Suppressor macrophage treated with lipopolysaccharide for 4 hours (primary cell): ENCODE measurements at places on chromosomes 6 and 20.

DNA sequence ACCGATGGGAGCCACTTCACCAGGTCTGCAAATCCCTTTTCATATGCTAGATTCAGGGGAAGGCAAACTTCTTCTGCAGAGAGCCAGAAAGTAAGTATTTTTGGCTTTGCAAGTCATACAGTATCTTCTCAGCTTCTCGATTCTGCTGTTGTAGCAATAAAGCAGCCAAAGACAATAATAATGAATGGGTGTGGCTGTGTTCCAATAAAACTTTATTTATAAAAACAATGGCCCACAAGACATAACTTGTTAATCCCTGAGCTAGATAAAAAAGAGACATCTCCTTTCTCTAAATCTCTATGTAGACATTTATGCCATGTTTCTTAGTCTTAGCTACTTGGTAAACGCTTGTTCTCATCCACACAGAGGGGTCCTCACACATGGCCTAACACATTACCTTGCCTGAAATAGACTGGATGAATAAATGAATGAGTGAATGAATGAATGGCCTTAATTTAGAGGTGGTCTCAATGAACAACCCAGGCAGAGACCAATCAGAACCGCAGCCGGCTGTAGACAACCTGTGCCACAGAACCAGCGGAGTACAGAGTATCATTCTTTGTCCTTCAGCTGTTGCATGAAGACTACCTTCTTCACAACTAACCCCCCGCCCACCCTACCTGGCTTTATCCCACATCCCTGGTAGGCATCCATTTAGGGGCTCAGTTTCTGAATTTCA is 13.5 kb upstream of the PREX1 start:
- no peak for DNase-seq

- no peak for DNase-seq
Observed at GRCh38 chr6:49550492-49551077, at the start of gene C6orf141. TSS of gene C6orf141 (plus strand) at chr6:49550668. CDS start at chr6:49550793, 125 bp downstream.

DNA sequence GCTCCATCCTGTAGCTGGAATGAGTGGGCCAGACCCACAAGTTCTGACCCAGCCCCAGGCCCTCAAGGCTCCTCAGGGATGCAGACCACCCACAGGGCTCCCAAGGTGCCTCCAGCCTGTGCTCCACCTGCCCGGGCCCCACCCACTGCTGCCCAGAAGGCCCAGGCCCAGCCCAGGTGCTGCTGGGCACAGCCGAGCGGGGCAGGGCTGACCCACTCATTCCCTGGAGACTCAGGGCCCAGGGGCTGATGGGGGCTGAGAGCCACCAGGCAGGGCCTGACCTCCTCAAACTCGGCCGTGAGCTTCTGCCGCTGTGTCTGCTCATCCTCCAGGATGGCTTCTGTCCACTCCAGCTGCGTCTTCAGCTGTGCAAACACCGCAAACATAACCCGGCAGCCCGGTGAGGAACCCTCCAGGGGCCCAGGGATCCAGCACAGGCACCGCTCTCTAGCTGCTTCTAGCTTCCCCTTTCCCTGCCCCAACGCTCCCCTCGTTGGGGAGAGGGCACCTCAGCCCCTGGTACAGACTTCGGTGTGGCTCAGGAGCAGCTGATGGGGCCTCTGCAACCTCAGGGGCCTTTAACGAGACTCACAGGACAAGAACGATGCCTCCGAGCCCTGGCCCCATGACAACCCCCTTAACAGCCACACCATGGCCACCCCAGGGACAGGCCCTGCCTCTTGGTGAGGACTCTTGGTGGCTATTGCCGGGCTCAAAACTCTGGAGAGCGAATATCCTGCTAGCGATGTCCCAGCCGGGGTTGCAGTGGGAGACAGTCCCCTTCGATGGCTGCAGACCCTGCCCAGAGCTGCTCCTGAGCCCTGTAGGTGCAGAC is 46.0 kb downstream of the DSTN start:
- DNase-seq: no peak

DNA sequence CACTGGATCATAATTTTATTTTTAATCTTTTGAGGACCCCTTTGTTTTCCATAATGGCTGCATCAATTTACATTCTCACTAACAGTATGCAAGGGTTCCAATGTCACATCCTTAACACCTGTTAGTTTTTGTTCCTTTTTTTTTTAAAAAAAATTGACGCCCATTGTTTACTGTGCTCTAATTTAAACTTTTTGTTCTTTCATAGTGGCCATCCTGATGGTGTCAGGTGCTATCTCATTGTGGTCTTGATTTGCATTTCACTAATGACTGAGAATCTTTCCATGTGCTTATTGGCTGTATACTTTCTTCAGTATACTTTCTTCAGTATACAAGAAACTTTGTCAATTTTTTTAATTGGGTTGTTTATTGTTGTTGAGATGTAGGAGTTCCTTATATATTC is 347.0 kb downstream of the RNGTT start:
- no peak for DNase-seq

DNA sequence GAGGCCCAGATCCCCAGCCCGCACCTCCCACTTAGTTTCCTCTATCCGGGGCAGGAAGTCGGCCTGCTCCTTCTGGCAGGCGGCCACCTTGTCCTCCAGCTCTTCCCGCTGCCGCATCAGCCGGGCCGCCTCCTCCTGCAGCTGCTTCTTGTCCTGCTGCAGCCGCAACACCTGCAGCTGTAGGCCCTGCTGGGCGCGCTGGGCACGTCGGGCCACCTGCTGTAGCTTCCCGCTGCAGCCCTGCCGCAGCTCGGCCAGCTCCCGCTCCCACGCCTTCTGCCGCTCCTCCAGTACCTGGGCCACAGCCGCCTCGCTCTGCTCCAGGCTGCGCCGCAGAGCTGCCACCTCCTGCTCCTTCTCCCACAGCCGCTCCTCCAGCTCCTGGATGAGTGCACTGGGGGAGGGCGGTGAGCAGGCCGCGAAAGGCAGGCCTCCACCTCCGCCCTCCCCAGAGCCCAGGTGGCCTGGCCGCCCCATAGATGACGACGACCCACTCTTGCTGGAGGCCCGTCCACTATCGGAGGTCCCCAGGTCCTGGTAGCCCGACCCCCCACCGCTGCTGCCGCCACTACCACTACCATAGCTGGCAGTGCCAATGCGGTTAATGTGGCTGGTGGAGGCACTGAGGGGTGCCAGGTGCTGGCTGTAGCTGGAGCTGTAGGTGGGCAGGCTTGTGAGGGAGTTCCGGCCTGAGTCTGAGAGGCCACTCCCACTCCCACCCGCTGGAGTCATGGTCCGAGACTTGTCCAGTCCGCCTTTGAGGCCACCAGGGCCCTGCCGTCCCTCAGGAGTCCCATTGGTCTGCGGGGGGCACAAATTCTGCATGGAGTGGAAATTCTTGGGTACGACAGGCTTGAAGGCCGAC is 6.0 kb upstream of the FASTKD5 start:
- DNase-seq: no peak

- DNase-seq: peak; percentile 76
Observed at GRCh38 chr6:16305246-16305725, 66.9 kb downstream of the GMPR start.

GRCh38 chr6:159931112-159931511 is 37.8 kb upstream of the IGF2R start:
- peak; percentile 54 for DNase-seq

DNA sequence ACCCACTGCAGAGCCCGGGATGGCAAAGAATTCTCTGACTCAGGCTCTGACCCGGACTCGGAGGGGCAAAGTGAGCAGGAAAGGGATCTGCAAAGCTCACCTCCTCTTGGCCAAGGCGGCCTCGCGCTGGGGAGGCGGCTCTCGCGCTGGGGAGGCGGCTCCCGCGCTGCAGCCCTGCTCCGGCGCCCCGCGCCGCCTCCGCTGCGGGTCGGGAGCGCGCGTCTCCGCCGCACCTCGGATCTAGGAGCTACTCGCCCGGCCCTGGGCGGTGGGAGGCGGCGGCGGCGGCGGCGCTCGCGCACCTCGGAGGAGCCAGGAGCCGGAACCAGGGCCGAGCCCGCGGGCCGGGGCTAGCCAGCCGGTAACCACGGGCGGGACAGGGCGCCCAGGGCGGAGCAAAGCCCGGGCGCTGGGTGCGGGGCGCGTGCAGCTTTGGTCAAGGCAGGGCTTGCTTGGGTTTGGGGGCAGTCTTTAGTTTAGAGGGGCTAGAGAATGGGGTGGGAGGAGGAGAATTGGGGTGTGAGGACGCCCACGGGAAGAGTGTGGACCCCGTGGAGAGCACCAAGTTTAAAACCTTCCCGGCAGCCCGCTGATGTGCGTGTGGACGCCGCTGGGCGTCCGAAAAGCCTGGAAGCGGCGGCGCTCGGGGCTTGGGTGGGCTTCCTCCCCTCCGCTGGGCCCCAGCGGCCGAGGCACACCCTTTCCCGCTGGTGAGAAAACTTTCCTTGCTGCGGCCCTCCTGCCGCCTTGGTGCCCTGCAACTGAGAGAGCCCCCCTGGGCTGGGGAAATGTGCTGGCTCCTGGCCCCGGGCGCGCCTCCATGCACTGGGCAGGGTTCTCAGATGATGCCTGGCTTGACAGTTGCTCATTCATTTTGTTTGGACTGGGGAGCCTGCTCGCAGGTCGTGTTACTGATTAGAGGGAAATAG is at the start of gene MRAP2:
Gene MRAP2 (plus strand): TSS at position 250 of the 929 bp plus-strand sequence. CDS start 21,547 bp downstream, outside the sequence.
- DNase-seq: peak; percentile 1

DNA sequence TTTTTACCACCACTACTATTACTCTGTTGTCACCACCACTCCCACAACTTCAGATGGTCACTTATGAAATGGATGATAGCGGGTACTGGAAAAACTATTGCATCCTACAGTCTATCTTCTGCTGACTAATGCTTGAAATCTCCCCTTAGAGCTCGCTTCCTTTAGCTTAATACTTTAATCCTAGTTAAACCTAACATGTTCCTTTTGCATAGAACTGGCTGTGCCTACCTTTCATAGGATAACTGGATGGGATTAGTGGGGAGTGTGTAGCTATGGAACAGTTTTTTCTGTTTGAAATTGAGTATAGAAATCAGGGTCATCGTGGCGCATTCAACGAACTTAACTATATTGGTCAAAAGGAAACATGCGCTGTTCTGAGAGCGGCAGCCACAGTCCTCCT is 294.7 kb downstream of the FARS2 start:
- DNase-seq: no peak

GRCh38 chr6:135267085-135267484 is 86.0 kb downstream of the MYB start:
- DNase-seq: no peak

DNA sequence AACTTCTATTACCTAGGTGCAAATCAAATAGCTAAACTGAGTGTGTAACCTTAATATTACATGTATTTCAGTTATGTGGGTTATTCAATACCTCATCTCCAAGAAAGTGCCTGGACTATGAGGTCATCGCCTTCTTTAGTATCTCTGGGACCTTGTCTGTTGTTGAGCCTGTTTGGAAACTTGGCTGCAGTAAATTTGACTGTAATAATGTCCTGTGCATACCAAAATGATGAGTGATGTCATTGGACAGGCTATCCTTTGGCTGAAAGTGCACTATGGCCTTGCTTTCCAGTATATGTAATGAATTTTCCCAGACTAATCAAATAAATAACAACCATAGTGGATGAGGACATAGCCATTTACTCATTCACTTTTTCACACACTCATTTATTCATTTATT is 455.1 kb downstream of the ADGRB3 start:
- DNase-seq: no peak

DNA sequence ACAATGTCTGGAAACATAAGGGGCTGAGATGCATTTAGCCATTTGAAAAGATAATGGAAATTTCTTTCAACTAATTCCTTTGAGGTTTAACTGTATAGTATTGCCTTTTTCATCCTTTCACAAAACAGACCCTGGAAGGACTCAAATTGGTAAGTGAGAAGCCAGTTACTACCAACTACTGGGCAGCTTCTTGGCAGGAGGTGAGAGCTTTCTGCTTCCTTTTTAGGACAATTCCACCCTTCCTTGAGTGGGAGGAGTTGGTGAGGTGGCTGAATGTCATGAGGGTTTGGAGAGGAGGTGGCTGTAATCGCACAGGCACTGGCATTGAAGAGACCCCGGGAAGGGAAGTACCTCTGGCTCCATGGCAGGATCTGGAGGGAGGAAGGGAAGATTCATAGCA is 341.1 kb downstream of the NRN1 start:
- DNase-seq: no peak

DNA sequence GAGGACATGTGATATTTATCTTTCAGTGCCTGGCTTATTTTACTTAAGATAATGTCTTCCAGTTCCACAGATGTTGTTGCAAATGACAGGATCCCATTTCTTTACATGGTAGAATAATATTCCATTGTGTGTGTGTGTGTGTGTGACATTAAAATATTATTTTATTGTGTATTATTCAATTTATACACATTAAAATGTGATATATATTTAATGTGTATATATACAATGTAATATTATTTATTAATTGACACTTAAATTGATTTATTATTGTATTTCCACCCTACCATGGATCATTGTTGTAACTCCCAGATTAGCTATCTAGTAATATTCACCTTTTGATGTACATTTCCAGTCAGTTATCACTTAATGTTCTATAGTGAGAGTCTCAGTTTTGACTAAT is 1422.5 kb upstream of the ADGRB3 start:
- no peak for DNase-seq

- no peak for DNase-seq
Observed at GRCh38 chr6:111377558-111378120, 105.4 kb downstream of the REV3L start.

DNA sequence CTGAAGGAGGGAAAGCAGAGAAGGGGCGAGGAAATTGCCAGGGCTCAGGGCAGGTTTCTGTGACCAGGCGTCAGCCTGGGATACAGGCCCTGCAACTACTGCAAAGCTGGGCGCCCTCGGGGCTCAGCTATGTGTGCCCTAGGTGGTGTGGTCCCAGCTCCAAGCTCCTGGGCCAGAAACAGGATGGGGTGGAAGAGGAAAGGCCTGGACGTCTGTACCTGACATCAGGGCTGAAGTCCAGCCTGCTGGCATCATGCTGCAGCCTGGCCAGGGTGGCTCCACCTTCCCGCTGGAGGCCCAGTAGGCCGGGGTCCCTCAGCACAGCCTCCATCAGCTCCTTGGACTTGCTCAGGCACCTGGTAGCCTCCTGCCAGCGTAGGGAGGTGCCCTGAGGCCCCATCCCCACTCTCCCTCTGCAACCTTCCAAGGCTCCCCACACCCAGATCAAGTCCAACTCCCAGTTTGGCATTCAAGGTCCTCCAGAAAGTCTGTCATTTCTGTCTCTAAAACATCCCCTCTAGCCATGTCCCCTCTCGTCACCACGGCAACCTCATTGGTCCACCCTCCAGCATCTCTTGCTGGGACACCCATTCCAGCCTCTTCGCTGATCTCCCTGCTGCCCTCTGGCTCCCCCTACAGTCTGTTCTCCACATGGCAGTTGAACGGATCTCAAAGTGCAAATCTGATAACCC is 38.2 kb downstream of the KIAA1755 start:
- DNase-seq: peak; percentile 85

- peak; percentile 95 for DNase-seq
Observed at GRCh38 chr6:159981403-159982245, 12.7 kb downstream of the IGF2R start.

DNA sequence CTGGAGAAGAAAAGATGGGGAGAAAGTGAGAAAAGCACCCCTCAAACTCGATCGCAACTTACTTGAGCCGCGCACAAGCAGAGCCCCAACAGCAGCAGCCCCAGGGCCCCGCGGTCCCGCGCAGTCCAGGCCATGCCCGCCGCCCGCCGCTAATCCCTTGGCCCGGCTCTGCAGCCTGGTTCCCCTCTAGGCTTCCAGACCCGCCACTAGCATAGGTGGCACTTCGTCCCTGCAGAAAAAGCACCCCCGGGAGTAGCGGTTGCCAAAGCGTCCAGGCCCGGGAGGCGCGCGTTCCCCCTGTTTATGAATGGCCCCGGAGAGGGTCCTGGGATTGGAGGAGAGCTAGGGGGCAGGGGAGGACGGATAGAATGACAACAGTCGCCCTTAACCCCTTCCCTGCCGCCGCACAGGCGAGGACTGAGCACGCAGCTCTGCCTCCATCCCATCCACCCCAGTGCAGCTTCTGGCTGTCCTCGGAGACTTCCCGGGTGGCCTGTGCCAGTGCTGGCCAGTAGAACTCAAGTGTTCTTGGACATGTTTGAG is 19.9 kb downstream of the COL9A1 start:
- DNase-seq: no peak

- peak; percentile 49 for DNase-seq
Observed at GRCh38 chr6:86856937-86857563, 80.3 kb upstream of the HTR1E start.
